PC-3 (cell line): ENCODE measurements at places on chromosomes 5 and 9. TPM values are rescaled to one million over a fixed set of nuclear protein-coding genes. Genes with fewer than 3 reads are reported as not detected.

DNA sequence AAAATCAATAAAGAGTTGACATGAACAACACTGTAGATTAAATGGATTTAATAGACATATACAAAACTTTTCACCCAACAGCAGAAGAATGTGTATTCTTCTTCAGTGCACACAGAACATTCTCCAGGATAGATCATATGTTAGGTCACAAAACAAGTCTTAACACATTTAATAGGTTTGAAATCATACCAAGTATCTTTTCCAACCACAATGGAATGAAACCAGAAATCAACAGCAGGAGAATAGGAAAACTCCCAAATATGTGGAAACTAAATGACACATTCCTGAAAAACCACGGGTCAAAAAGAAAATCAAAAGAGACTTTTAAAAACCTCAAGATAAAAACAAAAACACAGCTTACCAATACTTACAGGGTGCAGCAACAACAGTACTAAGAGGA is 790.1 kb upstream of the ZNF608 start:
- no peak for DNase-seq

GRCh38 chr5:134263801-134264200 is 37.9 kb upstream of the PPP2CA start:
- DNase-seq, result no peak

The ZDHHC11B gene
- total RNA-seq, result 0.40 and 2.1 TPM in 2 replicates

- DNase-seq, result no peak
Observed at GRCh38 chr9:5085993-5086392, 99.4 kb downstream of the INSL6 start.

The TTLL11 gene
- total RNA-seq, result 7.0 and 8.9 TPM in 2 replicates

GRCh38 chr5:173247041-173247440 is 12.0 kb upstream of the NKX2-5 start:
- DNase-seq, result no peak

GRCh38 chr9:69308206-69308931 is 16.6 kb upstream of the ENTREP1 start:
- no peak for DNase-seq
